ENCODE measurements at places on chromosomes 6 and 20.

DNA sequence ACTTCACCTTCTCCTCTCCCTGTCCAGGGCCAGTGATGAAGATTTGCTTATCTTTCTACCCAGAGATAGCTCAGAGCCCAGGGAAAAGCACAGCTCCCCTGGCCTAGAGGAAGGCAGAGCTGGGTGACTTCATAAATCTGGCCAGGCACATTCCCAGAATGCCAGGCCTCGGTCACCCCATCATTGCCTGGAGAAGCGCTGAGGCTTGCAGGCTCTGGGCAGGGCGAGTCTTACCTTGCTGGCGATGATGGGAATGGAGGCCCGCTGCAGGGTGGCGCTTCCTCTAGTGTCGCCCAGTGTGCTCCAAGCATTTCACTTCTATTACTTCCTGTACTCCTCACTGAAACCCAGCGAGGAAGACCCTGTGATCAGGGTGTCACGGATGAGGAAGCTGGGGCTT is 60.1 kb downstream of the DAAM2 start:
- DNase-seq: no peak

GRCh38 chr6:56551409-56552120 is 91.1 kb downstream of the DST start:
- DNase-seq: no peak

DNA sequence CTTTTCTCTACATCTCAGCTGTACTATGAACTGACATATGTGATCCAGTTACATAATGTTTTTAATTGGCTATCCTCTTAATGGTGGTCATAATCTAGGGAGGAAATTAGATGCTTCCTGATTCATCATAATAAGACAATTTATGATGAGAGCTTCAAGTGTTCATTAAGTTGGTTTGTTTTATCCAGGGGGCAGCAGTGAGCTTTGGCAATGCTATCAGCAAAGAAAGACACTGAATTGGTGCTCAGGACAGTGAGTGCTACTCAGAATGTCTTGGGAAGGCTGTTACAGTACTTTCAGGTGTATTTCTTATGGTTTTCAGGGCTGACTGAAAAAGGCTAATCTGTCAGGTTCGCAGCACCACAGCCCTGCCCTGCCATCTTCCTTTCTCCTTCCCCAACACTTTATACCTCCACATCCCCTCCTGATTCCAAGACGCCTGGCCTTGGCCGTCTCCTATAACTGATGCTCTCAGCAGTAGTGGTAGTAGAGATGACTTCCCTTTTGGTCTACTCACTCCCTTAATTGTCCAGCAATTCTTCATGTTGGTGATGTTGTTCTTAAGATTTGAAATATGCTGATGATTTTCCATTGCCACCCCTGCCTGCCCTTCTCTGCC is 67.0 kb upstream of the TNFAIP3 start:
- peak; percentile 13 for DNase-seq

DNA sequence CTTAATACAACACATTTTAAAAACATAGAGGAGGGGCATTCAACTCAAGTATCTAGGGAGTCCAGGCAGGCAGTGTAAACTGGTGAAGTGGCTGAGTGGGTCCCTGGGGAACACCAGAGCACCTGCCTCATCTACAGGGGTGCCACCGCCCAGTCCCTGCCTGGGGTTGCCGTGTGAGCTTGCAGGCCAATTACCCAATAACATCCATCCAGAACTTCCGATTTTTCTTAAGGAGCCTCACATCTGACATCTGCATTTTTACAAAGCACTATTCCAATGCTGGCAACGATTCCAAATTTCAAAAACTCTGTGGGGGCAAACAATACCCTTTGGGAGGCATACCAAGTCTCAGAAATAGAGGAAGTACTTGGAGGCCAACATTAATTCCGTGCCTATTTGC is 288.4 kb upstream of the TSHZ2 start:
- no peak for DNase-seq

DNA sequence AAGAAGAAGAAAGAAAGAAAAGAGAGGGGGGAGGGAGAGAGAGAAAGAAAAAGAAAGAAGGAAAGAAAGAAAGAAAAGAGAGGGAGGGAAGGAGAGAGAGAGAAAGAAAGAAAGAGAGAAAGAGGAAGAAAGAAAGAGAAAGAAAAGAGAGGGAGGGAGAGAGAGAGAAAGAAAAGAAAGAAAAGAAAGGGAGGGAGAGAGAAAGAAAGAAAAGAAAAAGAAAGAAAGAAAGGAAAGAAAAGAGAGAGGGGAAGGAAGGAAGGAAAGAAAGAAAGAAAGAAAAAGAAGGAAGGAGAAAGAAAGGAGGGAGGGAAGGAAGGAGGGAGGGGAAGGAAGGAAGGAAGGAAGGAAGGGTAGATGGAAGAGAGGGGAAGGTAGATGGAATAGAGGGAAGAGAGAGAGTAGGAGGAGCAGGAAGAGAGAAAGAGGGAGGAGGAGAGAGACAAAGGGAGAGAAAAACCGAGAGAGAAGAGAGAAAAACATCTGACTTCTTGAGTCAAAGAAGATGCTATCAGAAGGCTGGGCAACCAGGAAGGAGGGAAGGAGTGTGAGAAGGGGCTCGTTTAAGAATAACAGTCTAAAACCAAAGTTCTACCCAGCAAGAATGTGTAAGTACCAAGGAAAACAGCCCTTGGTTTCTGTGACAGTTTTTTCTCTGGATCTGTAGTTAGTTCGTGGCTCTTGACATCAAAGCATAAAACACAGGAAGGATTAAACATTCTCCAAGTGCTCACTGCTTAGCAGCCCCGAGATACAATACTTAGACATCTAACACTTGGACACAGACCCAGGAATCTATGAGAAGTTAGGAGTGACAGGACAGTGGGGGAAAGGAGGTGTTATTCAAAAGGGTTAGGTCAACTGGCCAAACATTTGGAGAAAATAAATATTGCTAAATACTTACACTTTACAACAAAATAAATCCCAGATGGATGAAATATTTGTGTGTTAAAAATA is 131.9 kb upstream of the STMND1 start:
- DNase-seq: no peak

DNA sequence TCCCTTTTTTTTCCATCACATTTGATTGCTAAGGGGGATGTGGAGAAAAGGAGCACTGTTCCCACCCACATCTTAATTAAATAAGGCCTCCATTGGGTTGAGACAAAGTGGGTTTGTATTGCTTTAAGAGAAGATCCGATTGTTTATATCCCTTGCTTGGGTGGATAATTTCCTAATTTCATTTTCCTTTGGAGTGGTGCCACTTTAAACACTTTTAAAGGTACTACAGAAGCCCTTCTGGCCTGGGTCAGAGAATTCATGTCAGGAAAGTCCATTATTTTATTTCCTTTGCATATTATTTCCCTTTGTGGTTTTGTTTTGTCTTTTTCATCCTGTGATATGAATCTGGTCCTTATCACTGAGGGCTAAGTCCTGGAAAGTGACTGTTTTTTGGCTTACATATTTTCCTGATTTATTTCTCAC is 56.9 kb downstream of the PHACTR2 start:
- DNase-seq: no peak

DNA sequence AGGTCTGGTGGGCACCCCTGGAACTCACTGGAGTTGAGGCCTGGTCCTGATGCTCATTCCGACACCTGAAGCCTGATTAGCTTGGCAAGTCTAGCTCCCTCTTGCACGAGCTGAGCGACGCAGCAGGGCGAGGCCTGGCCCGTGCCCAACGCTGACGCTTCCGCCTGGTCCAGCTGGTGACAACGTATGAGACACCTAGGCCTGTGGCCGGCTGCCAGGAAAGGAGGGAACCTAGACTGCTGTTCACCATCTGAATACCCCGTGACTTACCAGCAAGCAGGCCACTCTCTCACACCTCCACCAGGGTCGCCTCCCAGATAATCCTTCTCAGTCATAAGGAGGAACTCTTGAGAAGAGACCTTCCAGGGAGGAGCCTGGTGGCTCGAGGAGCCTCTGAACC is 24.5 kb downstream of the YTHDF1 start:
- peak; percentile 80 for DNase-seq

GRCh38 chr6:137903933-137904821 is 37.1 kb downstream of the TNFAIP3 start:
- no peak for DNase-seq

DNA sequence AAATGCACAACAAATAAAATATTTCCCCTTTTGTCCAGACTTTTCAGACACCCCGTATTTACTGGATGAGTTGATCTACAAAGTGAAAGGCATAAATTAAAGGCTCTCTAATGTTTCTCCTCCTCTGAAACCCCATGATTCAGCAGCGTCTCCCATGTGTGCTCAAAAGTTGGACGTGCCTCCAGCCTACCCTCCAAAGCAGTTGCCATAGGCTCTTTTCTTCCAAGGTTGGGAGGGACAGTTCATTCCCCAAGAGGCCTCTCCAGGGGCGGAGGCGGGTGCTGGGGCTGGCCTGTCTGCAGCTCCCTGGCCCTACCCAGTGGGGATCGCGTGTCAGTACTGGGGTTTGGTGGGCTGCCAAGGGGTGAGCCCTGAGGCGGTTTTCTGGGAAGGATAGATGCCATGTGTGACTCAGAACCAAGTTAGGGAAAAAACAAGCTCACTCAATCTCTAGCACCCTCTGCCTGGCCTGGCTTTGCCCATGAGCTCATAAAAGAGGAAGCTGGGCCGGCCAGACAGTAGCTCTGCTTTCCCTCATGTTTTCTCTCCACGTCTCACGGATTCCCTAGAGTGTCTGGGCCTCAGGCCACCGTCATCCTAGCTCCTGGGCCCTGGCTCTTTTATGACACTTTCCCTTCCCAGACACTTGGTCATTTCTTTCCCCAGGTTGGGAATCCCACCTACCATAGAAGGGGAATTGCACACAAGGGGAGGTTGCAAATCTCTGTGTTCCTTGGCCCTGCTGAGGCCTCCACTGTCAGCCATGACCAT is 8.0 kb upstream of the IER3 start:
- DNase-seq: no peak

DNA sequence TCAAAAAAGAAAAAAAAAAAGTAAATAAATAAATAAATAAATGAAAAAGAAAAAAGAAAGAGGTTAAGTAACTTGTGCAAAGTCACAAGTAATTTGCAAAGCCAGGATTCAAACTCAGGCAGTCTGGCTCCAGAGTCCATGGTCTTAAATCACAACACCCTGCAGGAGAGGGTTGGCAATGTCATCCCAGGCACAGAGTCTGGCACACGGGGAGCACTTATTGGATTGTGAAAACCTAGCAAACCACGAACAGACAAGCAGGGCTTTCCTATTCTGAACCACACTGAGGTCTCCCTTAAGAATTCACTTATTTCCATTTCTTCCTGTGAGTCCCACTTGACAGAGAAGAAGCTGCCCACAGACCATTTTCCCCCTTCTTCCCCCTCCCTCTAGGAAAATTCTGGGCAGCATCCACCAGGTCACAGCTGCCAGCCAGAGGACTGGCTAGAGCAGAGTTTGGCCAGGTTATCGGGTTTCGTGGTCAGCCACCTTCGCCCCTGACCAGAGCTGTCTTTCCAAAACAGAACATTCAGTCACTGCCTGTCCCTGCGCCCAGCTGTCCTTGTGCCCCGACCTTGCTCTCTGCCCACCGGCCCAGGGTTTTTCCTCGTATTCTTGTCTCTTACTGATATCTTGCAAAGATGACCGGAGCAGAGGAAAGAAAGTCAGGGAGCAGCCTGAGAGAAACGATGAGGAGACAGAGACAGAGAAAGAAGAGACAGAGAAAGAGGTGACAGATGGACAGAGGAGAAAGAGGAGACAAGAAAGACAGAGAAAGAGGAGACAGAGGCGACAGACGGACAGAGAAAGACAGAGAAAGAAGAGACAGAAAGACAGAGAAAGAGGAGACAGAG is 106.4 kb upstream of the PTPN1 start:
- DNase-seq: no peak

- DNase-seq: no peak
Measured at GRCh38 chr6:126792340-126793085, 326.0 kb upstream of the RSPO3 start.

DNA sequence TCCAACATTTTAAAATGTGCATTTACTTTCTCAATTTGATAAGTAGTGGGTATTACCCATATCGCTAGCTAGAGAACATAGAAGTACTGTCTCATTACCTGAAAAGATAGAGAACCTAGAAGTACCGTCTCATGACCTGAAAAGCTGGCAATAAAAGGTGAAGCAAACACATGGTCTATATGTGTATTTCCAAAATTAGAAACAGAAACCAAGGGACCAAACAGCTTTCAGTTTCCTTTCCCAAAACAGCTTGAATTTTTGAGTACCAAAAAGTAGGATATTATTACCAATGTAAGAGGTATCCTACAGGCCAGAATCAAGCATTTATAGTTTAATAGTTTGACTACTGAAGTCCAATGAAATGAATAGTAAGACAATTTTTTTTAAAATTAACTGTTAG is 77.2 kb downstream of the KIF13A start:
- DNase-seq: no peak

- DNase-seq: no peak
Measured at GRCh38 chr6:22142856-22143255, 154.0 kb downstream of the PRL start.

- no peak for DNase-seq
Measured at GRCh38 chr20:10710991-10711775, 37.4 kb upstream of the JAG1 start.

DNA sequence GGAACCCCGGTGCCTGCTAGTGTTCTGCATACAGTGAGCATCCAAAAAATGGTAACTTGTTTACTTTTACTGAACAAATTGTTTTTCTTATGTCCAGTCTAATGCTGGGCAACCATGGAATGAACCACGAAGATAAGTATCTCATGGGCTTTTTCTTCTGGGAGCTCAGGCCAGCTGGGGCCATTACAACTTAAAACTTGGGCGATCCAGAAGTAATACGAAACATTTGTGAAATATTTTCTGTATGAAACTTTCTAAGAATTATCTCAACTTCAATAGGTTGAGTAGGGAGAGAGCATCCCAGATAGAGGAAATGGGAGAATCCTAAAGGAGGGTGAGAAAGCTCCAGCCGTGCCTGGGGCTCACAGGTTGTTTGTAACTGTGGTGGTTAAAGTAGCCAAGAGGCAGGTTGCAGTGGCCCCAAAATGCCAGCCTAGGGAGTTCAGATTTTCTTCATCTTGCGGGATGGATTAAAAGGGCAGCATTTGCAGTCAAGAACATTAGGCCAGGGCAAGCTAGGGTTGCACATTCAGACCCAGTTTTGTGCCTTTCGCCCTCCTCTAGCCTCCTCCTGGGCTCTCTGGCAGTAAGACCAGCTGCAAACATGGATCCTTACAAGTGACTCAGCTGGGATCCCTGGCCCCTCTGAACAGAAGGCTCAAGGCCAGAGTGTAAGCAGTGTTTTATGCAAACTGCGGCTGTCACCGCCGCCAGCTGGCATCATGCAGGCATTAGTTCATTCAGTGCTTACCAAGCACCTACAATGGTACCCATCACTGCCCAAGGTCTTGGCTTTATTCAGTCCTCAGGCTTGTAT is 41.5 kb downstream of the ELMO2 start:
- DNase-seq: peak; percentile 61

- peak; percentile 45 for DNase-seq
Measured at GRCh38 chr20:49245921-49246740, 26.9 kb downstream of the DDX27 start.

- DNase-seq: no peak
Measured at GRCh38 chr20:58025233-58025632, 203.2 kb downstream of the ANKRD60 start.

GRCh38 chr6:147022041-147022440 is 182.2 kb upstream of the STXBP5 start:
- DNase-seq: no peak

GRCh38 chr6:104537180-104537579 is 322.5 kb downstream of the HACE1 start:
- no peak for DNase-seq
